ENCODE measurements at places on chromosomes 1 and 21.

GRCh38 chr1:160116283-160117147 is 956 bp downstream of the ATP1A2 start:
- DNase-seq = no peak

- DNase-seq = no peak
These were observed 93.4 kb downstream of the TGFBR3 start for GRCh38 chr1:91792489-91793071.

- no peak for DNase-seq
These were observed at the start of gene PDE9A for GRCh38 chr21:42653231-42654061. Gene PDE9A, plus strand, starts transcription at chr21:42653621. Its CDS starts 194 bp downstream, at chr21:42653815.

DNA sequence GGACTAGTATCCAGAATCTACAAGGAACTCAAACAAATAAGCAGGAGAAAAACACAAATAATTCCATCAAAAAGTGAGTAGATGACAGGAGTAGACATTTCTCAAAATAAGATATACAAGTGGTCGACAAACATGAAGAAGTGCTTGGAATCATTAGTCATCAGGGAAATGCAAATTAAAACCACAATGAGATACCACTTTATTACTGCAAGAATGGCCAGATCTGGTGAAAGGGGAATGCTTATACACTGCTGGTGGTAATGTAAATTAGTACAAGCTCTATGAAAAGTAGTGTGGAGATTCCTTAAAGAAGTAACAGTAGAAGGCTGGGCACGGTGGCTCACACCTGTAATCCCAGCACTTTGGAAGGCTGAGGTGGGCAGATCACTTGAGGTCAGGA is 73.8 kb downstream of the POU2F1 start:
- DNase-seq = peak; percentile 21

DNA sequence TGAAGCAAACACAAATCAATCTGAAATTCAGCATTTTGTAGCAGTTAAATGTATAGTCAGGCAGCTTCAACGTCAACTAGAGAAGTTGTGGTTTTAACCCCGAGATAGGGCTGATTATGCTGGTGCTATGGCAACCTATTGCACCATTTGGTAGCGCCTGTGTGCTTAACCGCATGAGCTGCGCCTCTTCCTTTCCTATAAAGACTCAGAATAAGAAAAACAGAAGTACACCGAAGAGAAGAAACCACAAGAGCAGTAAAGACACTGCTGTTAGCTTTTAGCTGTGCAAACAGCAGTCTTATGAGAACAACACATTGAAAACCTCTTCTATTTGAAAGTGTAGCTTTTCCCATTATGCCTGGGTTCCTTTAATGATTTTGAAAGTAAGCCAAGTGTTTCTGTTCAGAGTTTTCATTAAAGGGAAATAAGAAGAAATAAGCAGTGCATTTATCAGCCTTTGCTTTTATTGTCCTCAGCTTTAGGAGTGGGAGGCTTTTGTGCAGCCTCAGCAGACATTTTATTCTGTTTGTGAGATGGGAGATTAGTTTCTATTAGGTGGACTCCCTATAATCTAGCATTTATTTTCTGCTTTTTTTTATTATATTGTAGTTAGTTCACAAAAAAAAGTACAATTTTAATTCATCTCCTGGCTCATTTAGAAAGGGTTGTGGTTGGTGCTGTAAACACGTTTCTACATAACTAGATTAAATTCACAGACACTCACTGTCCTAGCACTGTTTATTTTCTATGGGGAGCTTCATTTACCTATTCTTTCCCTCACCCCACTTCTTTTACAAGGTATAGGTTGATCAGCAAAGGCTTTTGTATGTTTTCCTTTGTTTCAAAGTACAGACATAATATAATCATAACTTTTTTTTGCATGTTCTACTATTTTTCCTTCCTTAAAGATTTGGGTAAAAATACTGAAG is 43.3 kb downstream of the PTPRC start:
- DNase-seq = peak; percentile 95

- peak; percentile 55 for DNase-seq
These were observed 128.9 kb upstream of the ADAR start for GRCh38 chr1:154736841-154737240.

- DNase-seq = peak; percentile 6
These were observed 148.0 kb downstream of the TSEN15 start for GRCh38 chr1:184199438-184200085.

DNA sequence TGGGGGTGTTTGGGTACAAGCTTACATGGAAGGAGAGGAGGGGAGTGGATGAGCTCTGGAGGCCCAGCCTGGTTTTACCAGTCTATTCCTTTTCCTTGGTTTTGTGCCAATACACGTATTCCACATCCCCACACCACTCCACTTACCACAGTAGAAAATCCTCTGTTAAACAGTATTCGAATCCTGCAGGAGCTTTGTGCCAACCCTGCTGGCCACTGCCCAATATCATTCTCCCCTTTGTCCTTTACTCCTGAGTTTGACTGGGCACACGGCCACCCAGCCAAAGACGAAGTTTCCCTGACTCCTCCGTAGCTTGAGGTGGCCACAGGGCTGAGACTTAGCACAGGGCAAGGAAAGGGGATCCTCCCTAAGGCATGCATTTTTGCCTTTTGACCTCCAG is 61.6 kb downstream of the TMCO4 start:
- DNase-seq = no peak

GRCh38 chr1:55443175-55443915 is 228.2 kb upstream of the USP24 start:
- DNase-seq = peak; percentile 99

- no peak for DNase-seq
These were observed 350.0 kb upstream of the RUNX1 start for GRCh38 chr21:35399002-35399530.

- no peak for DNase-seq
These were observed at the start of gene LRRC39 for GRCh38 chr1:100178091-100178490. Gene LRRC39, minus strand, starts transcription at chr1:100178256. Its CDS starts 9,740 bp downstream, at chr1:100168516.

DNA sequence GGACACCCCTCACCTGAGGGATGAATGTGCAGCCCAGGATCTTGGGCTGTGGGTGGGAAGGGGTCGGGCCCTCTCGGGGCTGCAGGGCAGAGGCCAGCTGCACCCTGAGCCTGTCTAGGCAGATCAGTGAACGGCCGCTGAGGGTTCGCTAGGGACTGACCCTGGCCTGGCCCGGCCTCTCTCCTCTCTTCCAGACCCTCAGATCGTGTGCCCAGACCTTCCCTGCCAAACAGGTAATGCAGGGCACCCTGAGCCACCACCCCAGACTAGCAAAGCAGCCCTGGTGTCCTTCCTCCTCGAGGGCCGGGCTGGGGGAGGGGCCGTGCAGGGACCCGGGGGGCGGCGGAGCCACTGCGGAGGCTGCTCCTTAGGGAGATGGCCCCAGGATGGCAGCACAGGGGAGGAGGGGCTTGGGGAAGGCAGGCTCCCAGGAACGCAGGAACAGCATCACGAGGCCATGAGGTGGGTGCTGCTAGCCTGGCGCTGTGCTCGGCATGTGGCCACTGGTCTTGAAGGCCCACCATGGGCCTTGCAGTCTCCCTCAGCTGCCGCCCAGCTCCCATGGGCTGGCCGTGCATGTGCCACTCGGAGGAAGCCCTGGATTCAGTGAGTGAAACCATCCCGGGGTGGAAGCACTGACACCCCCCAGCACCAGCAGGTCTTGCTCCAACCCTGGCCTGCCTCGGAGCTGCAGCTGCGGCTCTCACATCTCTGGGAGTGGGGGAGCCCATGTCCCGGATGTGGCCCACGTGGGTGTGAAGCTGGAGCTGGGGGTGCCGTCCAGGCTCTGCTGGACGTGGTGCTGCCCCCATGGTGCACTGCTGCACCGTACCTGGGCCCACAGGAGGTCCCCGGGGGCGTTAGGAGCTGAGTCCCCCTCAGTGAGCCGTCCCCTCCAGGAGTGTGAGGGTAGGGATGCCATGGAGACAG is 28.7 kb downstream of the COL6A2 start:
- no peak for DNase-seq

DNA sequence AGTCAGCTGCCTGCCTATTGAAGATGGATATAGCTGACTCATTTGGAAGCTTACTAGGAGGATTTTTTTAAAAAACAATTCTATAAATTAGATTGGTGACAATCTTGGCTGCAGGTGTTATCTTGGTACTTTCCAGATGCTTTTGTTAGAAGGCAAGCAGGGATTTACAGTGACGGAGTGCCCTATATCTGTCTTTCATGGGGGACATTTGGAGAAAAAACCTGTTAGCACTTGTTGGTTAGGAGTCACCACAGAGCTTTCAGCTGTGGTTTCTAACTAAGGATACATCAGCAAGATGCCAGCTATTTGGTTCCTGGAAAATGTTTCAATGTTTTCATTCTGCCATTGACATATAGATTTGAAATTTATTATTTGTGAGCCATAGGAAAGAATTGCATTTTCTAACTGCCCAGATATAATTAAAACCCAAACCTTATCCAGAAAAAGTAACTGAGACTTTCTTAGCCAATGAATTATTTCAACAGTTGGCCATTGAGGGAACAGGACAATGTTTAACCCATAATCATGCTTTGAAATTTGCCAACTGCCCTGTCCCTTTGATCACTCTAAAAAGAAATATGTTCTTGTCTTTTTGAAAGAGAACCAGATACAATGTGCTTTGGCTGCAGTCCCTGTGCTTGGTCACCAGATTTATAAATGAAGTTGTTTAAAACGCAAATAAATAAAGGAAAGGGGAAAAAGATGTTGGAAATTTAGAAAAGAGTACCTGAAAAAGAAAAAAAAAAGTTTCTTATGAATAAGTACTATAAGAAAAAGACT is 761.0 kb upstream of the CXADR start:
- DNase-seq = no peak

GRCh38 chr1:222927031-222927430 is 112.2 kb downstream of the DISP1 start:
- no peak for DNase-seq

DNA sequence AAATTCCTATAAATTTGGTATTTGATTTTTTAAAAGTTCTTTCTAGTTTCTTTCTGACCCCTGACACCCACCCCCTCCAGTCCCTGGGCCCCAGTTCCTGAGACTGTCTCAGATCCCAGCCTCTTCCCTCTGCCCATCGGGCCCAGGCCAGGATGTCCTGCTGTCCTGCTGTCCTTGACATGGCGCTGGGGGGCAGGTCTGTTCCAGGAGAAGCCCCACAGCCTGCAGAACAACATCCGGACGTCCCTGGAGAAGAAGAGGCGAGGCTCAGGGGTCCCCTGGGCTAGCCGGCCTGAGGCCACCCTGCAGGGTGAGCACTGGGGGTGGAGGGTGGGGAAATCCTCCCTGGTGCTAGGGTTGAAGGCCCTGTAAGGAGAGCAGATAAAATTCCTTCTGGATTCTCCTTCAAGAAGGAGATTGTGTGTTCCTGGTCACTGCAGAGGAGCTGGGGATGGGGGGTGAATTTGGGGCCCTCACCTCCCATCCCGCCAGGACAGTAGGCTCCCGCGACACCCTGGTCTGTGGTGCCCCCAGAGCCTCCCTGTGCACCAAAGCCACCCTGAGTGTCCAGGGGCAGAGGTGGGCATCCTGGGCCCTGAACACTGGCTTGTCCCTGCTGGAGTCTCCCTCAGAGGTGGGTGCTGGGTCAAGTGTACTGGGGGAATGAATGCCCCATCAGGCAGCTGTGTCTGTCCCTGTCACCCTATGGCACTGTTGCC is 45.0 kb downstream of the DISP3 start:
- no peak for DNase-seq

- no peak for DNase-seq
These were observed 12.3 kb upstream of the NFASC start for GRCh38 chr1:204858363-204858821.

DNA sequence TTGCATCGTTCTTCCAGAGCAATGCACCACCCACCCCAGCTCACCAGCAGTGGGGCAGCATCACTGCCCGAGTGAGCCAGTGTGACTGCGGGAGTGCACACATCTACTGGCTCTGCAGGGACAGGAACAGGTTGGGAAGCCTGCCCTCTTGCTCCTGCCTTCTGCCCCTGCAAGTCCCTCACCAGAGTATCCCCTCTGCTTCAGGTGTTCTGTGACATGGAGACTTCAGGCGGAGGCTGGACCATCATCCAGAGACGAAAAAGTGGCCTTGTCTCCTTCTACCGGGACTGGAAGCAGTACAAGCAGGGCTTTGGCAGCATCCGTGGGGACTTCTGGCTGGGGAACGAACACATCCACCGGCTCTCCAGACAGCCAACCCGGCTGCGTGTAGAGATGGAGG is 4.2 kb downstream of the ANGPTL7 start:
- no peak for DNase-seq

DNA sequence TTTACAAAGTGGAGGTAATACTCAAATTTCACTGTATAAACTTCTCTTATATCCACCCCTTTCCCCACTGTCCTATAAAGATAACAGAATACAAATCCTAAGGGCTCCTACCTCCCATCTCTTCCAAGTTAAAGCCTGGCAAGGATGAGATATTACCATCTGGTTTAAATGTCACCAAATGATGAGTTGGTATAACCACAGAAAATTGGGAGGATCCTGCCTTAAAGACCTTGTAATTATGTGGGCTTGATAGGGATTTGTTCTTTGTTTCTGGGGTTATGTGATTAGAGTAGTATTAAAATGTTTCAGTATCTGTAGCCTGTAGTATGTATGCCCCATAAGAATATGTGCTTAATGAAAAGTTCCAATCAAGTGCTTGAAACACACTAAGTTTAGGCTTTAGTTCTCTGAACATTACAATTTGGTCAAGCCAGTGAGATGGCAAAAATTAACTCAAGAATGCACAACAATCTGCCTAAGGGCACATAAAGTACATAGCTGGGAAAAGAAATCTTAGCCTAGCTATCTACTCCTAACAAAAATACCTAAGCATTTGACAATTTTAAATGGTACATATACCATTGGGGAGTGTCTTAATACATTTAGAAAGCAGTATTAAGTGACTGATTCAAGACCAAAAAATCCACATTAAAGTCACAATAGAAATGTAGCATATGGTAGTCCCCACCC is 14.0 kb downstream of the KDM5B start:
- DNase-seq = peak; percentile 27

GRCh38 chr1:184598403-184599193 is 156.1 kb downstream of the EDEM3 start:
- no peak for DNase-seq

- DNase-seq = no peak
These were observed 107.1 kb upstream of the PAXBP1 start for GRCh38 chr21:32878661-32879060.

GRCh38 chr1:112033439-112034120 is 44.1 kb upstream of the KCND3 start:
- DNase-seq = no peak

- DNase-seq = no peak
These were observed 65.2 kb upstream of the TNR start for GRCh38 chr1:175808573-175808972.

DNA sequence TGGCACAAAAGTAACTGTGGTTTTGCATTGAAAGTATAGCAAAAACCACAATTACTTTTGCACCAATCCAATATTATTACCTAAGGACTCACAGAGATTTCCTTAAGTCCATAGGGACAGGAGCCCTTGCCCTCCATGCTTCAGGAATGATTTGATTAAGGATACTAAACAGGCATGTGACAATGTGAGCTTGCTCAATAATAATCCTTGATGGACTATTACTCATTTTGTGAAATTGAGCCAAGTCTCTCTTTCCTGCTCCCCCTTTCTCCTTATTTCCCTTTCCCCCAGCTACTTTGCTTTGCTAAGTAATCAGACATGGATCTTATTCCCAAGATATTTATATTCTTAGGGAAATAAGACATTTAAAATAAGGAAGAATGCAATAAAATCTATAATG is 21.6 kb upstream of the RGL1 start:
- DNase-seq = peak; percentile 30
